ENCODE measurements at places on chromosomes 3 and 15.
A peak's percentile ranks its signal among the peaks of the same experiment; 100 is the strongest.

DNA sequence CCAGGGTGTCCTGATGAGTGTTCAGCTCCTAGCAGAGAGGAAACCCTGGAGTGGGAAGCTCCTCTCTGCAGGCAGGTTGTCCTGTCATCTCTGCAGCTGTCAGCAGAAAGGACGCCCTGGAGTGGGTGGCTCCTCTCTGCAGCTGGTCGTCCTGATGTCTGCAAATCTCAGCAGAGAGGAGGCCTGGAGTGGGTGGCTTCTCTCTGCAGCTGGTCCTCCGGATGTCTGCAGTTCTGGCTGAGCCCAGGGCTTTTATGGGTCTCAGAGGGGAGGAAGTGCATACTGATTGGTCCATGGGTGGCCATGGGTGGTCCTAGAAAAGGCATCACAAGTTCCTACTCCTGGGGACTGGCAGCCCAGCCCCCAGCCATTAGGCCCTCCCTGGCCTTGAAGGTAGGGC lies 102.6 kb upstream of the BNIP2 start:
- no peak overlapping the region for H3K4me3 ChIP-seq
- H3K4me1 ChIP-seq = peaks cover 39% of the 10 kb centered on the region
- H3K36me3 ChIP-seq = no peaks in the 10 kb centered on the region
- DNase-seq = peak; percentile 22
- no peak overlapping the region for H3K27ac ChIP-seq

DNA sequence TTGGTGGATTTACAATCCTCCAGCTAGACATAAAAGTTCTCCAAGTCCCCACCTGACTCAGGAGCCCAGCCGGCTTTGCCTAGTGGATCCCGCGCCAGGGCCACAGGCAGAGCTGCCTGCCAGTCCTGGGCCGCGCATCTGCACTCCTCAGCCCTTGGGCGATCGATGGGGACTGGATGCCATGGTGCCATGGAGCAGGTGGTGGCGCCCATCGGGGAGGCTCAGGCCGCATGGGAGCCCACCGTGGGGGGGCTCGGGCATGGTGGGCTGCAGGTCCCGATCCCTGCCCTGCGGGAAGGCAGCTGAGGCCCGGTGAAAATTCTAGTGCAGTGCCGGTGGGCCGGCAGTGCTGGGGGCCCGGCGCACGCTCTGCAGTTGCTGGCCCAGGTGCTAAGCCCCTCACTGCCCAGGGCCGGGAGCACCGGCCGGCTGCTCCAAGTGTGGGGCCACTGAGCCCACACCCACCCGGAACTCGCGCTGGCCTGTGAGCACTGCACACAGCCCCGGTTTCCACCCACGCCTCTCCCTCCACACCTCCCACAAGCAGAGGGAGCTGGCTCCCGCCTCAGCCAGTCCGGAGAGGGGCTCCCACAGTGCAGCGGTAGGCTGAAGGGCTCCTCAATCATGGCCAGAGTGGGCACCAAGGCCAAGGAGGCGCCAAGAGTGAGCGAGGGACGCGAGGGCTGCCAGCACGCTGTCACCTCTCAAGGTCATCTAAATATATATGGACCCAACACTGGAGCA lies 38.8 kb upstream of the IGSF11 start:
- H3K4me1 ChIP-seq = no peaks in the 10 kb centered on the region
- DNase-seq = no peak

DNA sequence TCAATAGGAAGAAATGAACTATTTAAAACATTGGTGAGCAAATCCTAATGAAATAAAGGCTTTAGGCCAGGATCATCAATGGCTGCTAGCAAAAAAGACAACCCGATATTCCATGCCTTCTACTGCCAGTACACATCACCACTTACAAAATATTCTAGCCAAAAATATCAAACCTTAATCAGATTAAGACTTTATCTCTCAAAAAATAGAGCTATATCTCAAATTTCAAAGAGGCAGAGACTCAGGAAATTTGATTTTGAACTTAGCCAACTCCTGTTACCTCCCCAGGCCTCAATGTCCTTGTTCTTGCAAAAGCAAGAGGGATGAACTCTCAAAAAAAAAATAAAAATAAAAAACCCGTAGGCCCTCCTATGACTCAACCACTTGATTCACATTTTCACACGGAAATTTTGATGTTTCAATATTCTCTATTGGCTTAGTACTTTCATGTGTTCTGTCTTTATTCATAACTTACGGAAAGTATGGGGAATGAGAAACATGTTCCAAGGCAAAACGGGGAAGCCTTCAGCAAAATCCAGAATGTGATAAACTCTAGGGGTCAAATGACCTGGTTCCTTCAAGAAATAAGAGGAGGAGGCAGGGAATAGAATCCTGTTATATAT lies 273.3 kb upstream of the ZPLD1 start:
- peaks cover 3% of the 10 kb centered on the region for H3K4me1 ChIP-seq

GRCh38 chr3:38151667-38152265 lies 13.3 kb downstream of the MYD88 start:
- no peak for DNase-seq
- peaks cover 46% of the 10 kb centered on the region for H3K4me1 ChIP-seq
- no peak overlapping the region for H3K4me3 ChIP-seq
- peaks cover 9% of the 10 kb centered on the region for H3K36me3 ChIP-seq
- H3K27ac ChIP-seq = peak overlapping the region; percentile 83

- H3K27ac ChIP-seq = no peak overlapping the region
- DNase-seq = no peak
- no peaks in the 10 kb centered on the region for H3K27me3 ChIP-seq
- H3K4me1 ChIP-seq = no peaks in the 10 kb centered on the region
- no peak overlapping the region for H3K4me3 ChIP-seq
These were observed 351.8 kb downstream of the GABRB3 start for GRCh38 chr15:26421065-26421464.
